Vagina (tissue), 2 donors: ENCODE measurements at places on chromosomes 16 and 17.

DNA sequence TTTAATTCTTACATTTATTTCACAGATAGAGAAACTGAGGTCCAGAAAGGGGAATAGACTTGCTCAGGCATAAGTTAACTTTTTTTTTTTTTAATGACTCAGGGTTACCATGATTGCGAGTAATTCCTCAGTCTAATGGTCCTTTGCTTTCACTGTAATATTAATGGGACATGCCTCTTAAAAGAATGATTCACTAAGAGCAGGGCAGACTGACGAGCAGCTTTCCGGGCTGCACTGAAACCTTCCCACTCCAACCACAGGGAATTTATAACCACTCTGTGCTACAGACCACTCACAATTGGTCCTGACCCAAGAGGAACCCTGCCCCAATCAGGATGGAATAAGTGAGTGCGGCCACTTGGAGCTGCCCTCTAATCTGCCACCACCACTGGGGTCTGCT lies 5.7 kb downstream of the HOXB2 start:
- no peak for DNase-seq

DNA sequence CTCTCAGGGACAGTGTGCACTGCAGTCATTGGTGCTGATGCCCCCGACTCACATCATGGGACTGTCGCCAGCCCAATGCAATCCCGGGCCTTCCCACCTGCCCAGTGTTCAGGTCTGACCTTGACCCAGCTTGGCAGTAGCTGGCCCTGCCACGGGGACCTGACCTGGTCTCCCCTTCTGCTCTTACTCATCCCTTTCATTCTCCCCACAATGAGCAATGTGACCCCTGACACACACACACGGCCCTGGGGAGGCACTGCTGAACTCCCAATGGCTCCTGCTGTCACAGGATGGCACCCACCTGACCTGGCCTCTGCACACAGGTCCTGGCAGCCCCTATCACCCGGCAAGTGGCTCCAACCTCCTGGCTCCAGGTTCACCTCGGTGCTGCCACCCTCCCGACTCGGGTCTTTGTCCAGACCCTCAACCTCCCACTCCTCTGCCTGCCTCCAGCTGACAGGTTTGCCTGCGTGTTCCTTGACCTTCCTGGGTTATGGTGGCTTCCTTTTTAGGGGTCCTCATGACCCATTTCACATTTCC lies 6.6 kb downstream of the CD300C start:
- no peak for DNase-seq

DNA sequence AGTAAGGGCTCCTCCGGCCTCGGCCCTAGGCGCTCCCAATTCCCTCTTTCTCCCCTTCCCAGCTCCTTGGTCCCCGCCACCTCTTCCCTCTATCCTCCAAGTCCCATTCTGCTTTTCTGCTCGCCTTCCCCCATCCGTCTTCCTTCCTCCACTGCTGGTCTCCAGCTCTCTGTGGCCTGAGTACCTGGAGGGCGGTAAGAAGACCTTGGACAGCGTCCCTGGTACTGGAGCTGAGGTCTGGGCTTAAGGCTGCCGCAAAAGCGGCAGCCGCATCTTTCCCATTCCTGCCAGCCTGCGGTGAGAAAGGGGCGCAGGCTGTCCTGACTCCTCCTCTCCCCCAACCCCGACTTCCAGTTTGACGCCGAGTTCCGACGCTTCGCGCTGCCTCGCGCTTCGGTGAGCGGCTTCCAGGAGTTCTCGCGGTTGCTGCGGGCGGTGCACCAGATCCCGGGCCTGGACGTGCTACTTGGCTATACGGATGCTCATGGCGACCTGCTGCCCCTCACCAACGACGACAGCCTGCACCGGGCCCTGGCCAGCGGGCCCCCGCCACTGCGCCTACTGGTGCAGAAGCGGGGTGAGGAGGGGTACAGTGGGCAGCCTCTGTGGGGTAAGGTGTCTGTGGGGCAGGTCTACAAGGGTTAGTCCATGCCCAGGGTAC lies 471 bp downstream of the PARD6A start:
- DNase-seq, result no peak

DNA sequence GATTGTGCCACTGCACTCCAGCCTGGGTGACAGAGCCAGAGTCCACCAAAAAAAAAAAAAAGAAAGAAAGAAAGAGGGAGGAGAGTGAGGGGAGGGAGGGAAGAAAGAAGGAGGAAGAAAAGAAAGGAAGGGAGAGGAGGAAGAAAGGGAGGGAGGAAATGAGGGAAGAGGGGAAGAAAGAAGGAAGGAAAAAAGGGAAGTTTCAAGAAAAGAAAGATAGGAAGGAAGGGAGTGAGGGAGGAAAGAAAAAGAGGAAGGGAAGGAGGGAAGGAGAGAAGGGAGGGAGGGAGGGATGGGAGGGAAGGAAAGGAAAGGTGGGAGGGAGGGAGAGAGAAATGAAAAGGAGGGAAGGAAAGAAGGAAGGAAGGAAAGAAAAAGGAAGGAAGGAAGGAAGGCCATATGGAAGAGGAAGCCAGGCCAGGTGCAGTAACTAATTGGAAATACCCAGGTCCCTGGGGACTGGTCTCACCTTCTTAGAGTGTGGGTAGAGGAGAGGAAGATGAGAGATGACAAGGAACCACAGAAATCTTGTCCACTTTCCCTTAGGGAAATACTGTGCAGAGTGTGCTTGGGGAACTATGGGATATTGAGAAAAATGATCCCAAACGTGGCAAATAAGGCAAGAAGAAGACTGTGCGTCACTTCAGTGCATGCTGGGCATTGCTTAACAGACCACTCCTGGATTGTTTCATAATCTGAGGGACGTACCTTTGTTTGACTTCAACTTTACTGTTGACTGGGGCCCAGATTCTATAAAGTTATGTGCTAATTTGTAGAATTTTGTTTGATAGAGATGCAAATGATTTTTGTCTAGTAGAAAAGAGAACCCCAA lies 15.1 kb upstream of the CSNK2A2 start:
- no peak for DNase-seq

GRCh38 chr16:67593288-67593687 lies 31.0 kb downstream of the CTCF start:
- DNase-seq, result no peak

- no peak for DNase-seq
These were observed 64.1 kb downstream of the ZFHX3 start for GRCh38 chr16:72983728-72984350.

GRCh38 chr17:63837962-63838600 lies 4.4 kb downstream of the SMARCD2 start:
- no peak for DNase-seq

DNA sequence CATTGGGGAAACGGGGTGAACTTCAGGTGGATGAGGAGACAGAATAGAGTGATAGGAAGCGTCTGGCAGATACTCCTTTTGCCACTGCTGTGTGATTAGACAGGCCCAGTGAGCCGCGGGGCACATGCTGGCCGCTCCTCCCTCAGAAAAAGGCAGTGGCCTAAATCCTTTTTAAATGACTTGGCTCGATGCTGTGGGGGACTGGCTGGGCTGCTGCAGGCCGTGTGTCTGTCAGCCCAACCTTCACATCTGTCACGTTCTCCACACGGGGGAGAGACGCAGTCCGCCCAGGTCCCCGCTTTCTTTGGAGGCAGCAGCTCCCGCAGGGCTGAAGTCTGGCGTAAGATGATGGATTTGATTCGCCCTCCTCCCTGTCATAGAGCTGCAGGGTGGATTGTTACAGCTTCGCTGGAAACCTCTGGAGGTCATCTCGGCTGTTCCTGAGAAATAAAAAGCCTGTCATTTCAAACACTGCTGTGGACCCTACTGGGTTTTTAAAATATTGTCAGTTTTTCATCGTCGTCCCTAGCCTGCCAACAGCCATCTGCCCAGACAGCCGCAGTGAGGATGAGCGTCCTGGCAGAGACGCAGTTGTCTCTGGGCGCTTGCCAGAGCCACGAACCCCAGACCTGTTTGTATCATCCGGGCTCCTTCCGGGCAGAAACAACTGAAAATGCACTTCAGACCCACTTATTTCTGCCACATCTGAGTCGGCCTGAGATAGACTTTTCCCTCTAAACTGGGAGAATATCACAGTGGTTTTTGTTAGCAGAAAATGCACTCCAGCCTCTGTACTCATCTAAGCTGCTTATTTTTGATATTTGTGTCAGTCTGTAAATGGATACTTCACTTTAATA lies 7.0 kb upstream of the TMEM235 start:
- no peak for DNase-seq

GRCh38 chr17:16910341-16910740 lies 61.6 kb downstream of the TNFRSF13B start:
- no peak for DNase-seq

- DNase-seq, result no peak
These were observed 5.9 kb downstream of the PAM16 start for GRCh38 chr16:4344983-4345835.

DNA sequence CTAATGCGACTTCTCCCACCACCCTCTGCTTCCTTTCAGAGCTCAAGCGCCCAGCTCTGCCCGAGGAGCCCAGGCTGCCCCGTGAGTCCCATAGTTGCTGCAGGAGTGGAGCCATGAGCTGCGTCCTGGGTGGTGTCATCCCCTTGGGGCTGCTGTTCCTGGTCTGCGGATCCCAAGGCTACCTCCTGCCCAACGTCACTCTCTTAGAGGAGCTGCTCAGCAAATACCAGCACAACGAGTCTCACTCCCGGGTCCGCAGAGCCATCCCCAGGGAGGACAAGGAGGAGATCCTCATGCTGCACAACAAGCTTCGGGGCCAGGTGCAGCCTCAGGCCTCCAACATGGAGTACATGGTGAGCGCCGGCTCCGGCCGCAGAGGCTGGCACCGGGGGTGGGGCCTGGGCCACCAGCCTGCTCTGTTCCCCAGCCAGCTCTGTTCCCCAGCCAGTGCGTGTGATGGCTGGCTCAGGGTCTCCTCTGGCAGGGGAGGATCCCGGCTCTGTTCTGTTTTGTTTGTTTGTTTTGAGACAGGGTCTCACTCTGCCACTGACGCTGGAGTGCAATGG lies 18.7 kb downstream of the CRISPLD2 start:
- DNase-seq, result no peak

DNA sequence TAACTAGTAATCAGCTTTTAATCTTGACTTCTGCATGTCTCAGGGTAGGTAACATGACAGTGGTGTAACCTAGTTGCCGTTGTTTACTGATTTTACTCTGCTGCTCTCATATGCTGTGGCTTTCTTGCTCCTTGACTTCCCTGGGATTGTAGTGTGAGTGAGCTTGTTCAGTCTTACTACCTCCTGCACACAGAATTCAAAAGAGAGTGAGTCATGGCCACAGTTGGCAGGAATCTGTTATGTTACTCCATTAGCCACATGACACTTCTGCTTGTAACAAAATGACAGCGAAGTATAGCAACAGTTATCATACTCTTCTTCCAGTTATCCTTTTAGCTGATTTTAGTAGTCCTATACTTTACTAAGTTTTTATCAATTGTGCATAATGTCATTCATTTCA lies 18.8 kb downstream of the TNRC6A start:
- DNase-seq, result no peak

- DNase-seq, result no peak
These were observed 14.2 kb upstream of the CCR7 start for GRCh38 chr17:40579471-40579870.

DNA sequence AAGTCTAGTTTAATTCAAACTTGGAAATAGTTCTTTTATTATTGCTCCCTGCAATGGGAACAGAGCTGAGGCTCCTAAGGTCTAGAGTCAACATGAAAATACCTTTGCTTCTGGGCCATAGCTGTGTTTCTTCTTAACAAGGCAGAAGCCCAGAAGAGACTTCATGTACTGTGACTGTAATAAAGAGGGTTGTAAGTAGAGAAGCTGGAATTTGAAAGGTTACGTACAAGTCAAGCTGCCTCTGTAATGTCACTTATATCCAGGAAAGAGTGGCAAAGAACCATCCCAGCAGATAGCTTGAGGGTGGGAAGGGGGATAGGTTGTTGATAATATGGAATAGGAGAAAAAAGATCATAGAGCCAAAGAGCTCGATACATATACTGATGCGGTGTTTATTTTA lies 248.6 kb downstream of the WWOX start:
- DNase-seq, result no peak

- DNase-seq, result no peak
These were observed 98.5 kb upstream of the HS3ST4 start for GRCh38 chr16:25593260-25593659.

GRCh38 chr17:43871946-43872690 lies 25.1 kb downstream of the CD300LG start:
- DNase-seq, result no peak
